Activated CD4-positive, alpha-beta T cell treated with anti-CD3 and anti-CD28 coated beads, Interleukin-2, amount 50 U/mL, for 48 hours (primary cell): ENCODE measurements at places on chromosomes 5 and 9.

DNA sequence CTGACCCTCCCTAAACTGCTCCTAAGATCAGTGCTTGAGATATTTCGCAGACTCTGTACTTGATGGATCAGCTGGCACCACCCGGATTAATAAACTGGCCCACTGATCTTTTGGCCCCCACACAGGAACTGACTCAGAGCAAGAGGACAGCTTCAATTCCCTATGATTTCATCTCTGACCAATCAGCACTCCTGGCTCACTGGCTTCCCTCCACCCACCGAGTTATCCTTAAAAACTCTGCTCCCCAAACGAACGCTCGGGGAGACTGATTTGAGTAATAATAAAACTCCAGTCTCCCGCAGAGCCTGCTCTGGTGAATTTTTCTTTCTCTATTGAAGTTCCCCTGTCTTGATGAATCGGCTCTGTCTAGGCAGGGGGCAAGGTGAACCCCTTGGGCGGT lies 36.5 kb upstream of the CD180 start:
- DNase-seq = no peak

- no peak for DNase-seq
These were observed 135.0 kb downstream of the STK32A start for GRCh38 chr5:147369742-147370374.

DNA sequence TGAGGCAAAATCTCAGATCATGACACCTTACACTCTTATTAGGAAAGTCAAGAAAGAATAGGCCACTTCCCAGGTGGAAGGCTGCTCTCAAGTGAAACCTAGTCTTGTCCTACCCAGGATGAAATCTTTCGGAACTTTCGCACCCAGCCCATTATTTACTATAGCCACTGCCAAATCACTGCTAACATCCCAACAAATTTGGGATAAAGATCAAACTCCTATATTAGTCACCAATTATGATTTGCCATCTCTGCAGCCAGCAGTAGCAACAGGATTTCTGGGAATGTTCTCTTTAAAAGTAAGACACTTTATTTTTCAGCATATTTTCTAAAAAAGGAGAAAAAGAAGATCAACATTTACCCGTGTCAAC lies 224.6 kb downstream of the GAS1 start:
- no peak for DNase-seq

DNA sequence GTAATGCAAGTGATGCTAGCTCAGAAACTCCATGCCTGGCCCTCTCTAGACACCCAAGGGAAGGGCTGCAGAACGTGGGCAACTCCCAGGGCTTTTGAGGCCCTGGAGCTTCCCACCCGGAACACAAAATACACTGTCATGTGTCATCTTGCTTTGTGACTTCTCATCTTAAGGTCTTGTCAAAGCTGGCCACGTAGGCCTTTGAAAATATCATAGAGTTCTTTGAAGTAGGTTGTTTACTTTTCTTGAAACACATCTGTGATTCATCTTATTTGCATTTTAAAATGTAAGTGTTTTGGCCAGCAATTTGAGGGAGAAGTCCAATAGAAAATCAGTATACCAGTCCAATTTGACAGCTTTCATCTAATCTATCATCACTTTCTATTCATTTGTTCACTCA lies 40.2 kb upstream of the PALM2AKAP2 start:
- DNase-seq = no peak

DNA sequence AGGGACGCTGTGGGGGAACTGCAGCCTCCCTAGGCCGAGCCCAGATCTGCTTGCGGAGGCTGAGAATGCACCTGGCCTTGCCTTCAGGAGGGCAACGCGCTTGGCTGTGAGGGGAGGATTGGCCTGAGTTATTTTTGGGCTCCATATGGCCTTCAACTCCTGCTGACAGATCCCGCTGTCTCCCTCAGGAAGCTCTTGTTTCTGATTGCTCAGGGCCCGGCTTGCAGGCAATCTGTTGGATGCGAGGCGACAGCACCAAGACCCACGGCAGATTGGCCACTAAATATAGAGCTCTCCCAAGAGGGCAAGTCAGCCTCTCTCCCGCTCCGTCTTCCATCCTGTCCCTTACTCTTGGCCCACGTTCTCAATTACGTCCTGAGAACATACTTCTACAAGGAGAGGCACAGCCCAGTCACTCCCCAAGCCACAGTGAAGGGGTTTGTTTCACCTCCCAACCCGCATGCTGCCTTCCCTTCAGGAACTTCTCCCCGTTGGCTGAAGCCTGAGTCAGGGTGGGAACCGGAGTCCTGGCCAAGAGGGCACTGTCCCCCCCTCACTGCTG lies 53.6 kb downstream of the RASGEF1C start:
- DNase-seq = no peak

DNA sequence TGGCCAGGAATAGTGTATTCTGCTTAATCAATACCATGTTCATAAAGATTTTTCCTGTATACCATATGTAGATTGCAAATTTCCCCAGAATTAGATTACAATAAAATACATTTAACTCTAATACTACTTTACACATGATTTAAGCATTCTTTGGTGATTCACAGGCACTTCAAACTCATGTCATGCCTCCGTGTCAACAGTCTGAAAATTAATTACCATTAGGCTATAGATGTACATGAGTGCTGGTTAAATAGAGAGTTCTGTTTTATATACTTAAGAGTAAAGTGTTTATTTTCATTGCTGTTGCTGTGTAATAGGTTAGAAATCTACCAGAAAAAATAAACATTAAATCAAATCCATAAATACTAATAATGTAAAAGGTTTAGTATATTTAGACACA lies 159.8 kb downstream of the ZSWIM6 start:
- DNase-seq = no peak

- peak; percentile 28 for DNase-seq
These were observed 453 bp downstream of the PTRH1 start for GRCh38 chr9:127714951-127715469.

DNA sequence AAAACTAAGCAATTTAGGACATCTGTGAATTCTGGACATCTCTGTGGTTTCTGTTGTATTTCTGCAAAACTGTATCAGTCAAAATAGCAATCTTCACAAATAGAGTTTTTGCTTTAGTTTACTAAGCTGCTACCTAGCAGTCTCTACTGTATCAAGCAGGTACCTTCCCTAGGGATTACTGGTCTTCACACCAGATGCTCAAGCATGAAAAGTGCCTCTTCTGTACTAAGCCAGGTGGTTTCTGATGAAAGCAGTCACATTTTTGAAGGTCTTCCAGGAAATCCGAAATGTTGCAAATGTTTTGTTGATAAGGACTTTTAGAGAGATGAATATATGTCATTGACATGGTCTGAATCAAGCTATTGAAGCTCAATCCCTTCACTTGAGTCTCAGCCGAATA lies 540.0 kb downstream of the KCTD16 start:
- no peak for DNase-seq

DNA sequence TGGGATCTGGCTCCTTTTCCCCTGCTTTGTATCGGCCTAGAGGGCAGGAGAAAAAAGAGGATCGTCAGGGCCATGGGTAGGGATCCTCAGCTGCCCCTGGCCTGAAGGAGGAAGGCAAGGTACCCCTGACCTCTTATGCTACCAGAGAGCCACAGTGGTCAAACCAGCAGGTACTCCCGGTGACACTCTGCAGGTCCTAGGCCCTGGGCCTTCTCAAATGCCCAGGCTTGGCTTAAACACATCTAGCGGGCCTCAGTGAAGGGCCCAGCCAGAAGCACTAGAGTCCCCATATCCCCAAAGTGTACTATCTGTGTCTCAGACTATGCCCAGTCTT lies 3.5 kb downstream of the IRF1 start:
- DNase-seq = no peak

GRCh38 chr9:78493166-78493742 lies 196.3 kb downstream of the PSAT1 start:
- DNase-seq = no peak
